NB4 (cell line): ENCODE measurements at places on chromosomes 16 and 17.
A peak's percentile ranks its signal among the peaks of the same experiment; 100 is the strongest.

DNA sequence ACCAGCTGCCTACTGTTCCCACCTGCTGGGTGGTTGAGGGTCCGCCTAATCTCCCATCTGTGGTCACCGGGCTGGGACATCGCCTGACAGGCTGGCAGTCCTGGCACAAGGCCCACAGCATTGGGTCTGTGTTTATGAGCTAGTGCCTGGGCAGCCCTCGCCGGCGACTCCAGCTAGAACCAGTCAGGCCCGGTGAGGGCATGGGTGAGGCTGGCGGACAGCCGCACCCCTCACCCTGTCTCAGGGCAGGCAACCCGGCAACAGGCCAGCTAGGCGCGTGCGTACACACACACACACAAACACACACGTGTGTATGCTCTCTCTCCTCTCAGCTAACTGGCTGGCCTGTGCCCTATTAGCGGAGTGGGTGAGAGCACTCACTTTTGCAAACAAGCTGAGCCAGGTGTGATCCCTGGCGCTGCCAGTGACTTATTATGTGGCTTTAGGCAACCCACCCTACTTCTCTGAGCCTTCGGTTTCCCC, 10.4 kb downstream of the HSD11B2 start:
- DNase-seq = no peak

- DNase-seq = no peak
Measured at GRCh38 chr17:82957961-82958561, 118.2 kb upstream of the ZNF750 start.

- no peak for DNase-seq
Measured at GRCh38 chr17:40298726-40299125, 10.3 kb upstream of the RARA start.

DNA sequence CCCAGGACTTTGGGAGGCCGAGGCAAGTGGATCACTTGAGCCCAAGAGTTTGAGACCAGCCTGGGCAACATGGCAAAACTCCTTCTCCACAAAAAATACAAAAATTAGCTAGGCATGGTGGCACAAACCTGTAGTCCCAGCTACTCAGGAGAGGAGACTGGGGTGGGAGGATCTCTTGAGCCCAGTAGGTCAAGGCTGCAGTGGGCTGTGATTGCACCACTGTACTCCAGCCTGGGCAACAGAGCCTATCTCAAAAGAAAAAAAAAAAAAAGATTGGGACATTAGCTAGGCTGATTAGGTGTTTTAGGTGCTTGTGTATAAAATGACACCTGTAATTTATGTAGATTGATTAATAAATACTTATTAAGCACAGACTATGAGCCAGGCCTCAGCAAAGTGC, 10.1 kb downstream of the GFOD2 start:
- no peak for DNase-seq

- DNase-seq = peak; percentile 97
Measured at GRCh38 chr17:74738051-74738996, 1.3 kb downstream of the RAB37 start.
